Esophagus squamous epithelium (tissue), 5 donors: ENCODE measurements at places on chromosomes 13 and 19. TPM values are rescaled to one million over a fixed set of nuclear protein-coding genes. Genes with fewer than 3 reads are reported as not detected.

DNA sequence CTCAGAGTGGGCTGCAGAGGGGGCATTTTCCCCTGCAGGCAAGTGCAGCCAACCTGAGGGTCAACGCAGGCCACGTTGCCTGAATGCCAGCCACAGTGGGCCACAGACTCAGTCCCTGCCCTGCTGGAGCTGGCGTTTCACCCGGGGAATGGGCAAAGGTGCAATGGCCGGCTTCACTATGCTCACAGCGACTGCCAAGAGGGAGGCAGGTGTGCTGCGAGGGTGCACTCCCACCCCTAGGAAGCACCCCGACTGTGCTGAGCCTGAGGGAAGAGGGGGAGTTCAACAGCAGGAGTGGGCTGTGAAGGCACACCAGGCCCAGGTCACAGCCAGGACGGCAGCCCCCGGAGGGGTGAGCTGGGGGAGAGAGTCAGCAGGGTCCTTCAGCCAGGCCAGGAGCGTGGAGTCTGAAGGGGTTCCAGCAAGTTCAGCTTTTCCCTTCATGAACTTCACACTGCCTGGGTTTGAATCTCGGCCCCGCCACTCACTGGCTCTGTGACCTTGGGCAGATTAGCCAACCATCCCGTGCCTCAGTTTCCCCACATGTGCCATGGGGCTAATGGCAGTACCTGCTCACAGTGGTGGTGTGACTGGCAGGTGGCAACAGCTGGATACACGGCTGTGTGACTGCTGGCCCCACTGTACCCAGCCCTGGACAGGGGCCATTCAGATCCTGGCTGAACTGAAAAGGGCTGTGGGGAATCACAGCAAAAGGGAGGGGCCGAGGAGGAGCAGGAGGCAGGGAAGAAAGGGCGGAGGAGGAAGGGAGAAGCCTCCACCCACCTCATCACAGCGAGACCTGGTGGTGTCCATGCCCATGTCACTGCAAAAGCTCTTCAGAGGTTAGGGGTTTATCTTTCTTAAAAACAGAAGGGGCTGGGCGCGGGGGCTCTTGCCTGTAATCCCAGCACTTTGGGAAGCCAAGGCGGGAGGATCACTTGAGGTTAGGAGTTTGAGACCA is 7.6 kb downstream of the TRAPPC6A start:
- H3K27me3 ChIP-seq = no peaks in the 10 kb centered on the region
- H3K4me3 ChIP-seq = no peak overlapping the region
- no peaks in the 10 kb centered on the region for H3K36me3 ChIP-seq
- H3K27ac ChIP-seq = peak overlapping the region; percentile 46
- H3K4me1 ChIP-seq = peaks cover 18% of the 10 kb centered on the region
- DNase-seq = no peak

DNA sequence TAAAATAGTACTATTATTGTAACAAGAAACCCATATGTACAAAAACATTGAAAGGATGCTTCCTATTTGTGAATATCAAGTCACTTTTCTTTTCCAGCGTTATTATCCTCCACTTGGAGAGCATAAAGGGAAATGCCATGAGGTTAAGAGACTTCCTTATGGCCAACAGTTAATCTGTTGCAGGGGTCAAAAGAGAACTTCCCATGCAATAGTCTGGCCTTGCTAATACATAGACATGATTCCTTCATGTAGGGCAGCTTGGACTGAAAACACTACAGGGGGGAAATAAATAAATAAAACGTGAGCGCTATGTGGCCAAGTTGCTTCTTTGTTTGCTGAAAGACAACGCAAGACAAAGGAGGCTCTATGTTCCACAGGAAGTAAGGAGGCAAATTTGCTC is 269.1 kb upstream of the EDNRB start:
- no peaks in the 10 kb centered on the region for H3K36me3 ChIP-seq
- no peaks in the 10 kb centered on the region for H3K27me3 ChIP-seq
- no peak overlapping the region for H3K4me3 ChIP-seq
- H3K27ac ChIP-seq = no peak overlapping the region
- no peaks in the 10 kb centered on the region for H3K4me1 ChIP-seq

DNA sequence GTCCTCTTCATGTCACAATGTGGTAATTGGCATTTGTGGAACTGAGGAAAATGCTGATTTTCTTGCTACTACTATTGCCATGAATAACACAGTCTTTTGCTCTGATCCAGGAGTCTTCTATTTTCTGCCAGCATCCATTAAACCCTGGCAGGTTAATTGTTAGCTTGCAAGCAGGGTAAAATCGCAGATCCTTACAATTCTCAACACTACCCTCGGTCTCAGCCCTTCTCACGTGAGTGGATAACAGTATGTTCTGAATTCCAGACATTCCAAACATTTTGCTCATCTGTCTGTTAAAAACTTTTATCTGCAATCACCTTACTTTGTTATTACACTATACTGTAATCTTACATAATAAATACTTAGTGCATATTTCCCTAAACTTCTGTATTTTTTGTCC is 251.3 kb upstream of the ATXN8OS start:
- H3K27ac ChIP-seq = no peak overlapping the region
- DNase-seq = no peak
- no peaks in the 10 kb centered on the region for H3K4me1 ChIP-seq
- H3K4me3 ChIP-seq = no peak overlapping the region
- H3K36me3 ChIP-seq = no peaks in the 10 kb centered on the region
- no peaks in the 10 kb centered on the region for H3K27me3 ChIP-seq

GRCh38 chr13:27622881-27623280 is 1.2 kb downstream of the POLR1D start:
- H3K27me3 ChIP-seq = no peaks in the 10 kb centered on the region
- peaks cover 17% of the 10 kb centered on the region for H3K36me3 ChIP-seq
- peaks cover 23% of the 10 kb centered on the region for H3K4me1 ChIP-seq

The GNG7 gene
- 0.57 TPM for total RNA-seq

The SAE1 gene
- total RNA-seq = 60.7 TPM
